ENCODE measurements at places on chromosomes 1 and 21.

- no peak for DNase-seq
Measured at GRCh38 chr1:234469376-234469775, 9.6 kb downstream of the TARBP1 start.

DNA sequence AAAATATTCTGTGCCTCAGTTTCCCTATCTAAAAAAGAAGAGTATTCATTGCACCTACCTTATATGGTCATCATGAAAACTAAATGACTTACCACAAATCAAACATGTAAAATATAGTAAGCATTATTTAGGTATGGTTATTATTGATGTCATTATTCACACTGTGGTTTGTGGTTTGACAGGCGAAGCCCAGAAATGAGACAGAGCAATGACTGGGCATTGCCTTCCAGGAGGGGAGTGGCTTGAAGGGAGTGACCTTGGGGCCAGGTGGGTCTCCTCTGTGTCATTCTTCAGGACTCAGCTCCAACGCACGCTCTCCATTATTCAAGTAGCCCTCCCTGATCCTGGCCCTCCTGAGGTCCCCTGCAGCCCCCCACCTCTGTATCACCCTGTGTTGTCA, 133.7 kb downstream of the DMRTA2 start:
- no peak for DNase-seq

GRCh38 chr1:2130871-2131289, 63.7 kb downstream of the FAAP20 start:
- no peak for DNase-seq

DNA sequence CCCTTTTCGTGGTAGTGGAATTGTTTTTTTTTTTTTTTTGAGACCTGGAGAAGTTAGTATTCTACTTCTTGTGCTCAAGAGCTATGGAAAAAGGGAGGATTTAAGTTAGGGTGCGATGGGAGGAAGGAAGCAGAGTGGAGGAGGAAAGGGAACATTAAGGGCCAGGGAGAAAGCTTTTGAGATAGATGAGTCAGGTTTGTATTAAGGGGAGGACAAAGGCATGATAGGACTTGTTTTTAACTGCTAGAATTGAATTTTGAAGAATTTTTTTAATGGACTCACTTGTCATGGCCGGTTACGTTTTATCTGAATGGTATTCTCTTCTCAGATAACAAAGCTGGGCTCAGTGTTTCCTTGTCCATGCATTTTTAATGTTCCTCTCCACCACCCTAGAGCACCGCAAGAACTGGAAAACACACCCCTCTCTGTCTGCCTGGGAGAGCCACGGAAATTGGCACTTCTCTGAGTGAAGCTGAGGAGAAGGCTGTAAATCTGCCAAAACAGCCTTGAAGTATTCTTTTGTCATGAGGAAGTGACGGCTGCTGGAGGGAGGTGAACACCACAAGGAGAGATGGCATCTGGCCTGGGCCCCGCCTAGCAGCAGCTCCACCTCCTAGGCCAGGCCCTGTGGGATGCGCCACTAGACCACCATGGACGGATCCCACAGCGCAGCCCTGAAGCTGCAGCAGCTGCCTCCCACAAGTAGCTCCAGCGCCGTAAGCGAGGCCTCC, 3.5 kb downstream of the NIPAL3 start:
- DNase-seq = no peak

DNA sequence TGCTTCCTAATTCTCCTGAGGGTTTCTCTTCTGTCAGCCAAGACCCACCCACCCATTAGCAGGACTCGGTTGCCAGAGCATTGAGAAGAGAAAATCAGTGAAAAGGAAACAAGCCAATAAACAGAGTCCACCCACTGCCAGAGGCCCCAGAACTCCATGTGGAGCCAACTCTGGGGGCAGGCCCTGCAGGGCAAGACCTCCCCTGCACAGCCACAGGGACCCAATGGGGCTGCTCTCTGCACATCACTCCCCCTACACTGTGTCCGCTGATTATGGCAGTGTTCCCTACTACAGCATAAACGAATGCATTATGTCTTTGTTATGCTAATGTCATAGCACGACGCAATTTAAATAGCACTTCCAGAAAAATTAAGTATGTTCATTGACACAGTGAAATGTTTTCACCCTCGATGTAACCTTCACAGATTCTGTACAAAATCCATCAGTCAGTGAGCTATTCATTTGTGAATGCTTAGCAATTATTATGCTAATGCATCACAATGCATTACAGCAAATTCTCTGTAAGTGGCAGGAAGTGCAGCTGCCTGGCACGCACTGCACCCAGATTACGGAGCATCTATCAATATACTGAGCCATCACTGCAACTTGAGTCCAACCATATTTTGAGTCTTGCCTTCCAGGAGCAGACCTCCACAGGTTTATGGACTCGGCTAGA, 56.4 kb downstream of the GRIK3 start:
- DNase-seq = no peak

DNA sequence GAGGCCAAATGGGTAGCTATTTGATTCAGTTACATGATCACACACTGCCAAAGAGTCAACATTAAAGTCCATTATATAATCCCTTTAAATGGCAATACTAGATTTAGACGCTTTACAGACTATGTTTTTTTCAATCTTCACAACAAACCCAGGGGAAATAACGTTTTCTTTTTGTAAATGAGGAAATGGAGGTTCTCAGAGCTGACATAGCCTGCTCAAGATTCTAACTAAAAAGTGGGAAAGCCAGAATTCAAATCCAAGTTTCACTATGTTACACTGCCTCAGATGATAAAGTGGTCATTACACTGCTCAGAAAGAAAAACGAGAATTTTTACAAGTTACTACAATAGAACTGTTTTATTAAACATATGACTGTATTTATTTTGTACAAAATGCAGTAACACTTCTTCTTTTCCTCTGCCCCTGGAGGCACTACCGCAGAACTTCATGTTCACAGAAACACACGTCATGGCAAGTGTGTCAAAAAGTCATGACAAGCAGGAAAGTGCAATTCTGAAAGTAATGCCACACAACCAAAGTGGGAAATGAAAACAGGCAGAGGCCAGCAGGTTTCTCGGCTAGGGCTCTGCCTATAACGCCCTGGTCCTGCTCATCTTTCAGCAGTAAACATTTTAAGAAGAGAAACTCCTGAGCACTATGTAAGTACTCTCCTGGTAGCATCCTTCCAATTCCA, 19.0 kb downstream of the THEMIS2 start:
- no peak for DNase-seq

DNA sequence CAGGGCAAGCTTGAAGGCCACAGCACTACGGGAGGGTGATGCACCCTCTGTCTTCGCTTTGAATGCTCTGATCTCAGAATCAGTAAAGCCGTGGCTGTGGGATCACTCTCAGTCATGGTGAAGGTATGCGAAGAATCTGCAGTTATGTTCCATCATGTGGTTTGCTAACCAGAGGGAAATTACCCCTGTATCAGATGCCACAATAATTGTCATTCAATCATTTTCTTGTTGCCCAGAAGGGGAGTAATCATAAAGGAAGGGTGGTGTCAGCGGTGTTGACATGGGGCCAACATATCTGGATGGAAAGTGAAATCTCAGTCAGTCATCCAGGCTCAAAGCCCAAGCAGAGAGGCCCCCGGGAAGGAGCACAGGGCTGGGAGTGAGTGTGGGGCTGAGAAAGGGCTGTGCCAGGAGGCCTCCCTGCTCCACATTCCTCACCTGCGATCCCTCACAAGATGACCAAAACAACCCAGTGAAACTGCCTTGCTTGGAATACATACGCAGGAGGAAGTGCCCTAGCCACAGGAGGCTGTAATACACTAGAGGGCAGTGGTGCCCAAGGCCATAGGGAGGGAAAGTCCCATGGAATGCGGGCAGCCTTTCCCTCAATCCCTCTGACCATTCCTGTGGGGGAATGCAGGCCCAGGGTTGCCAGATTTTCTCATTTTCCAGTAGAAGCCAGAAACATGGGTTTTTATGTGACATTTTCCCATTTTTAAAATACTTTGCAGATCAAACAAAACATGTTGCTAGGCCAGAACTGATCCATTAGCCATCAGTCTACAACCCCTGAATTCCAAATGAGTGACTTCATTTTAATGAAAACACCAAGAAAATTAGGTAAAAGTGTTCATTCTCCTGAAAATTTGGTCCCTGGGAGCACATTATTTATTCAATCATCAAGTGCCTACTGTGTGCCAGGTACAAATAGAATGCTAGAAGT, 95.7 kb upstream of the VANGL1 start:
- DNase-seq = peak; percentile 85

DNA sequence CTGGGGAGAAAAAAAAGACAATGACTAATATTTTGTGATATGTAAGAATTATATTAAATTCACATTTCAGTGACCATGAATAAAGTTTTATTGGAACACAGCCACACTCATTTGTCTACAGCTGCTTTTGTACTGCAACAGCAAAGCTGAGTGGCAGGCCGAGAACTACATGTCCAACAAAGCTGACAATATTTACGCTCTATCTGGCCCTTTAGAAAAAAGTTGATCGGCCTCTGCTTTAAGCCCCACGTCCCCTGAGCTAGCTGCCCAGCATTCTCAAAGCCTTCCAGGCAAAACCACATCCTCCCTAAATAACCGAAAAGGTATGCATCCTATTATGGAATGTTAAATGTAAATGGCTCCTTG, 8.6 kb downstream of the SLC2A1 start:
- DNase-seq = no peak

DNA sequence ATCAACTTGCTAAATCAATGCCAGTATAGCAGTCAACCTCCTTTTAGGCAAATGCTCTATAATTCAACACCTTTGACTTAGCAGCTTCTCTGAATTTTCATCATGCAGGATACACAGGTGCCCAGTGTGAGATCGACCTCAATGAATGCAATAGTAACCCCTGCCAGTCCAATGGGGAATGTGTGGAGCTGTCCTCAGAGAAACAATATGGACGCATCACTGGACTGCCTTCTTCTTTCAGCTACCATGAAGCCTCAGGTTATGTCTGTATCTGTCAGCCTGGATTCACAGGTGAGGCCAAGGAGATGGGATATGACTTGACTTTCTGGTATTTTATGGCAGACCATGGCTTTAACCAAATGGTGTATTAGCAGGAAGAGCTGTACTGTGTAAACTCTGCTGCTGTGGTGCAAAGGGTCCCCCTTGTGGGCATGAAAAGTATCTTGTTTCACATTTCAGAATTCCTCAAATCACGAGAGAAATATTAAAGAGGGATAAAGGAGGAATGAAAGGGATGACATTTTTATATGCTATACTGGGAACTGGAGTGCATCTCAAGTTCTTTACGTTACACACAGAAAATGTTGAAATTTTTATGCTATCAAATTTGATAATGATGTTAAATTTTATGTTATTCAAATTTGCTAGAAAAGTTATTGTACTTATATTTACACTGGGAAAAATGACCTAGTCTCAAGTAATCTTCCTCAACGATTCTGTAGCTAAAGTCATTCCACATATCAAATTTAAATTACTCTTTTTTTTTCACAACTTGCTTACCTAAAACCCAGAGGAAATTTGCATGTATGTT, 88.9 kb downstream of the CRB1 start:
- peak; percentile 25 for DNase-seq

DNA sequence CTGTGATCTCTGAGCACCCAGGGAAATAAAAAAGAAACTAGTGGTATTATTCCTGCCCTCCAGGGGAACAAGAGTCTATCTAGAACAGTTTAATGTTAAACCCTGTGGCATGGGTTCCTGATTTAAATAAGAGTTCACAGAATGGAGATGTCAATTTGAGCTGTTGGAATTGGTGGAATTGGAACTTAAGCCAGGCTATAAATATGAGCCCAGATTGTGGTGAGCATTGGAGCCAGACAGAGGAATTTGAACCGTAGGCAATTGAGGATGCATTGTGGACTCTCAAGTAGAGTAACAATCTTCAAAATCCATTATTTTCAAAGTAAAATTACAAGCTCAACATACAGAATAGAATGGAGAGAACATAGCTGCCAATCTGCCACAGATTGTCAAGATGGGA, 98.2 kb downstream of the NEK7 start:
- no peak for DNase-seq

DNA sequence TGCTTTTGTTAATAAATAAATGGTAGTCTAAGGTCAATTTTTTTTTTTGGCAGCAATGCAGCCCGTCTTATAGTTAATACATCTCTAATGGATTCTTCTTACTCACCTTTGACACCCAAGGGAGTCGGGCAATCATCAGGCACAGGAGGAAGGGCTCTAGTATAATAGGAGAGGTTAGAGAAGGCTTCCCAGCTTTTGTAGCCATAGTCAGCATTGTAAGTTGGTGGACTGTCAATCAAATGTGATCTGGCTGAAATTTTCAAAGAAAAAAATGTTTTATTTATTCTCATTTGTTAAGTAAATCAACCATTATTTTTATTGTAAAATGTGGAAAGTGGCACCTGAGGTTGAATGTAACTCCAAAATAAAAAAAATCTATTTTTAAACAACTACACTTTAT, 2.1 kb downstream of the PTGS2 start:
- DNase-seq = no peak

DNA sequence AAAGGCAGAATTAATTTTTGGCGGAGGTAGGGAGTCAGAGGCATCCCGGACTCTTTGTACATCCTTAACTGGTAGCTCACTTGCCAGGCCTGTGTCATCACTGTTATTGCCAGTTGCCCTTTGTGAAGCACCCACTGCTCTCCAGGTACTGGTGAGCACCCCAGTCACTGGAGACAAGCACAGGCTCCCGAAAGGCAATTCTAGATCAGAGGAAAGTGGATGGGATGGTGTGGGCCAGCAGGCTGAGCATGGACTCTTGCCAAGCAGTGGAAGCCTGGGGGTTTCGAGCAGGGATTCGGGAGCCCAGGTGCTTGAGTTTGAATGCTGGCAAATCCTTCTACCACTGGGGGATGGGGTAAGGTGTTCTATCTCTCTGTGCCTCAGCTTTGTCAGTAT, 551.1 kb downstream of the MATN1 start:
- DNase-seq = no peak

- no peak for DNase-seq
Measured at GRCh38 chr1:178399177-178399728, 97.5 kb downstream of the CLEC20A start.

DNA sequence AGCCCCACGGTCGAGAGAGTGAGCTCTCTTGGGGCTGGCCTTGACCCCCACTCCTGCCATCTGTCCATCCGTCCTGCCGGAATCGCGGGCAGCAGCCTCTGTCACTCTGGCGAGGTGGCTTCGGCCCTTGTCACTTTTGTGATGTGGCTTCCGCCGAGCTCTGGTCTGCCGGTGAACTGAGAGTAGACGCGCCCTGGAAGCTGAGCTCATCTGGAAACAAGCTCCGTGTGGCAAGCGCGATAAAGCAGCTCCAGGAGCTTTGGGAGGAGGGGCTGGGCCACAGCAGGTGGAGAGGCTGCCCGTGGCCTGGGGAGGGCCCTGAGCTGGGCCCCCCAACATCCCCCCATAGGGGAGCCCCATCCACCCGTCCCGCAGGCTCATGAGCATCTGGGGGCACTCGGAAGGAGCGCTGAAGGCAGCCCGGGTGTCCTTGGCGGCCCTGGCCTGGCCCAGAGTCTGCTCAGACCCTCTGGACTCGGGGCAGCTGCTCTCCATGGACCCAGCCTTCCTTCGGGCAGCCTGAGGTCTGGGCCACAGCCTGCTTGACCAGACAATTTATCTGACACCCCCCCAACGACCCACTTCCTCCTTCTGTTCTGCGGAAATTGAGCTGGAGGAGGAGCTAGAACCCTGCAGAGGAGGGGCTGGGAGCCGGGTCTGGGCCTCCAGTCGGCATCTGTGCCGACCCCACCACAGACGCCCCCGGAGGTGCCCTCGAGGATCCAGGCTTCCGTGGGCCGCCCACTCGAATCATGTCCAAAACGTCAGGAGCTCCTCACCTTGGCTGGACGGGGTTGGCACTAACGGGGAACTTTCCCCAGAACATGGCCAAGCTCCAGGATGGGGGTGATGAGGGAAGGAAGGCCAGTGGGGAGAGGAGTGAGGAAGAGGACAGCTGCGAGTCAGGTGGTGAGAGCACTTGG, 59.1 kb downstream of the SLC19A1 start:
- DNase-seq = no peak

Measured in stromal cell of bone marrow (primary cell).